Sigmoid colon (tissue), 7 donors: ENCODE measurements at places on chromosomes 3 and 15. TPM values are rescaled to one million over a fixed set of nuclear protein-coding genes. Genes with fewer than 3 reads are reported as not detected.

GRCh38 chr3:124032881-124033359 is 41.0 kb upstream of the ROPN1 start:
- peaks cover 27% of the 10 kb centered on the region for H3K4me1 ChIP-seq
- H3K4me3 ChIP-seq: peak overlapping the region; percentile 76
- H3K27ac ChIP-seq: peak overlapping the region; percentile 89

GRCh38 chr3:135513106-135514059 is 452.1 kb upstream of the PPP2R3A start:
- H3K36me3 ChIP-seq: no peaks in the 10 kb centered on the region
- no peaks in the 10 kb centered on the region for H3K4me1 ChIP-seq
- H3K27ac ChIP-seq: no peak overlapping the region

DNA sequence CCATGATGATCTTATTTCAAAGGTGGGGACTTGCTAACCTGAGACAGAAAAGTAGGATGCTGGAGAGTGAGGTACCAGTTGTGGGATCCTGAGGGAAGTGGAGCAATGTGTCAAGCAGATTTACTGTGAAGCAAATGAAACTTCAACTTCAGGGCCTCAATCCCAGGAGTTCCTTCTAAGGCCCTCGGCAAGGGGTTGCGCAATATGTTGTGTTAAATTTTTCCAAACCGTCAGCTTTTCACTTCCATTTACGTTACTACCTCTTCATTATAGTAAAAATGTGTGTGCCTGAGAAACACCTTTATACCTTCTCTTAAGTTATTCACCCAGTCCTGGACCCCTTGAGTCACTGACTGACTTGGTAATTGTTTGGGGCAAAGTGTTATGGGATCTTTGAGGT is 42.5 kb upstream of the KCNH8 start:
- no peak overlapping the region for H3K27ac ChIP-seq
- no peak for DNase-seq
- H3K36me3 ChIP-seq: no peaks in the 10 kb centered on the region
- no peaks in the 10 kb centered on the region for H3K4me1 ChIP-seq
- H3K4me3 ChIP-seq: no peak overlapping the region

The TGM5 gene
- total RNA-seq: 0.28 TPM
